ENCODE measurements at places on chromosomes 13 and 19.
A peak's percentile ranks its signal among the peaks of the same experiment; 100 is the strongest.

- DNase-seq, result no peak
Observed at GRCh38 chr19:34269968-34270621, 15.7 kb downstream of the GARRE1 start.

DNA sequence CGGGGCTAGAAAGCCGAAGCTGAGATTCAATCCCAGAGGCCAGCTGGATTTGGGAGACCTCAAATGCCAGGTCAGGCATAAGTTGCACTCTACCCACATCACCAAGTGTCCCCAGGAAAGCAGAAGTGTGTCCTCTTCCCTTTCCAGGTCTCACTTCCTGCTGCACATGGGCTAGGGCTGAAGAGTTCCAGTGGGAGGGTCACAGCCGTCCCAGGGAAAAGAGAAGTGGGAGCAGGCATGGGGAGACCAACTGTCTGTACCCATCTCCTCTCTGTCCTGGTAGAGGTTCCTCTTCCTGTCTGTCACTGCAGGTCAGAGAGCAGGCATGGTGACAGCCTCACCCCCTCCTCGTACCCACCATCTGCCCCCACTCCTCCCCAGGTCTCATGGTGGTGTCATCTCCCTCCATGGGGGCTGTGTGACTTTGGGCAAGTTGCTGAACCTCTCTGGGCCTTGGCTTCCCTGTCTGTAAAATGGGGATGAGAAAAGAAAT lies 14.8 kb downstream of the AXL start:
- DNase-seq, result no peak

- no peak for DNase-seq
Observed at GRCh38 chr13:27001705-27002104, 169.9 kb downstream of the USP12 start.

DNA sequence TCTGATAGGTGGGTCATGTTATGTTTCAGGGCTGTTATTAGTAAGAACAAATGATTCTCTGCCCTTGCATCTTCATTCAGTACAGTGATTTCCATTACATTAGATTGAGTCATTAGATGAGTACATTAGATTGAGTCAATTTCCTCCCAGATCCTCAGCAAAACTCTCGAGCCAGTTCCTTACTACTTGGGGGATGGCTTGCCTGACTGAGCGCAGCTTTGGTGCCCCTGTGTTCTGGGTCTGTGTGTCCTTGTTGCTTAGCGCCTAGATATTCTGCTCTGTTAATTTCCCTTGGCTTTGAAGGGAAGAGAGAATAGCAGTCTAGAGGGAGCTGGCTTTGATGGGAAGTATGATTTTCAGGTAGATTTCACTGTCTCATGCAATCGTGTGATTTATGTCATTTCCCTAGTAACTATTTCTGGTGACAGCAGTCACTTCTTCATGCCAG lies 19.1 kb upstream of the SCEL start:
- no peak for DNase-seq

DNA sequence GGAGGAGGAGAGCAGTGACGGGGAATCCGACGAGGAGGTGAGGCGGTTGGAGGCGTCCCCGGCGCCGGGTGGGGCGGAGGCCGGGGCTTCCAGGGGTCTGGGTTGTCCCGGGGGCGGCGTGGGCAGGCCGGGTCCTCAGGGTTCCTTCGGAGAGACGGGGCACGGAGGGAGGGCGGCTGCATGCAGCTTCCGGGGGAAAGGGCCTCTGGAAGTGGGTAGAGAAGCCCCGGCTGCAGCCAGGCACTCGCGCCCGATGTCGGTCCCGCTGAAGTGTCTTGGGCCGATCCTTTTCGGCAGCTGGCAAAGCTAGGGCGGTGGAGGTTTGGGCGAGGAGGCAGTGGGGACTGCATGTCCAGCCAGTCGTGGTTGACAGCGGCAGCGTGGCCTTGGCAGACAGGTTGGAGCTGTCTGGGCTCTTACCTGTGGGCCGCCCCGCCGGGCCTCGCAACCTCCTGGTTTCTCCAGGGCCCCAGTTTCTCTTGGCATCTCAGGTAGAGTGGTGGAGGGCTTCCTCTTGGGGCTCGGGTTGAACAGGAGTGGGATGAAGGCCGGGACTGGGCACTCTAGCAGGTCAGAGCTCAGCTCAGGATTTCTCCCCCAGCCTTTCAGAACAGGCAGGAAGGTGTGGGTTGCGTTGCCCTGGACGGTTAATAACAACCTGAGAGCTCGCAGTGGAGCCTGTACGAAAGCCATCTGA lies 690 bp downstream of the KMT2B start:
- no peak for DNase-seq

DNA sequence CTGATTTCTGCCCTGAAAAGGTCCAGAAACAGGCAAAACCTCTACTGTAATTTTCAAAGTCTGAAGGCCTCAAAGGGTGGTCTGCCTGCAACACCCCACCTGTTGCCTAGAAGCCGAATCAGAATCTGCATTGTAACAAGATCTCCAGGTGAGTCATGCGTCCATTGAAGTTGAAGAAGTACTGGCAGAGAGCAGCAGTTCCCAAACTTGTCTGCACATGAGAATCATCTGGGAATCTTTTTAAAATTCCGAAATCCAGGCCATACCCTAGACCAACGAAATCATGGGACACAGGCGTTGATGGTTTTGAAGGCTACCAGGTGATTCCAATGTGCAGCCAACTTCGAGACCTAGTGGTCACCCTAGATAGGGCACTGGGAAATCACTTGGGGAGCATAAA lies 16.0 kb upstream of the CLN5 start:
- DNase-seq, result no peak

DNA sequence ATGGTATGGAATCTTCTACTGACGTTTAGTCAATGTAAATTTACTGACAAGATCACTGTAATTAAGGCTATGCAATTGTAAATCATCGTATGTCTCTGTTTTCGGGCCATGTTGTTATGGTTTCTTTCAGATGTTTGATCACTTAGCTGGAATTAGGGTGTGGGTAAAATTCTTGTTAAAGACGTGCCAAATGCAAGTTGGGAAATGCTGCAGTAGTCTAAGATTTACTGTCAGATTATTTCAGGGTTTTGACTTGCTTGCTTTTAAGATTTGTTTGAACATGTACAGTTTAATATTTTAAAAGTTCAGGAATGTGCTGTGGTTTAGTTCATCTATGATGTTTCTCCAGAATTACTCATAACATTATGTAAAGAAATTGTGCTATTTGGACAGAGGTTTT lies 10.8 kb downstream of the NDFIP2 start:
- DNase-seq, result no peak

DNA sequence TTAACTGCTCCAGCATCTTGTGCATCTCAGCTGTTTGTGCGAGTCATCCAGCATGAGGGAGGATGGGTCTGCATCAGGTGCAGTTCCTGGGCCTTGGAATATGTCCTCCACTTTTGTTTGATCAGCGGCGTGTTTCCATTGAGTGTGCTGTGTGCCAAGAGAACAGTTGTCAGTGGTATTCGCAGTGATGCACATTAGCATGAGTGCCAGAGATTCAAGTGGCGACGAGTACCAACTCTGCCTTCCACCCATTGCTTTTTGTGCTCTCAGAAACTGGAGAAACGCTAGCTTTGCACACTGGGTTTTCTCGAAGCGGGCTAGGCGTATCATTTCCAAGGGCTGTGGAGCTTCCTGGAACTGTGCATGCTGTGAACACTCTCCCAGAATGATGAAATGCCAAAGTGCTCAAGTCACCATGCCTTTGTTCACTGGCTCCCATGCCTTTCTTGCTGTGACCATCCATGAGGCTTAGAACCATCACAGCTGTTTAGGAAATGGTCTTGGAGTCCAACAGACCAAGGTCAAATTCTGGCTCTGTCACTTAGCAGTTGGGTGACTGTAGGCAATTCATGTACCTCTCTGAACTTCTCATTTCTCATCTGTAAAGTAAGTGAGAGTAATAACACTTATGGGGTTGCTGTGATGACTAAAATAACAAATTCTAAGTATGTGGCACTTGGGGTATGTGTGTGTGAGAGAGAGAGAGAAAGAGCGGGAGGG lies 18.4 kb downstream of the LRCH1 start:
- DNase-seq, result peak; percentile 86

- no peak for DNase-seq
Observed at GRCh38 chr19:17806945-17807344, 12.0 kb downstream of the B3GNT3 start.
